ENCODE measurements at places on chromosomes 12 and 14.

DNA sequence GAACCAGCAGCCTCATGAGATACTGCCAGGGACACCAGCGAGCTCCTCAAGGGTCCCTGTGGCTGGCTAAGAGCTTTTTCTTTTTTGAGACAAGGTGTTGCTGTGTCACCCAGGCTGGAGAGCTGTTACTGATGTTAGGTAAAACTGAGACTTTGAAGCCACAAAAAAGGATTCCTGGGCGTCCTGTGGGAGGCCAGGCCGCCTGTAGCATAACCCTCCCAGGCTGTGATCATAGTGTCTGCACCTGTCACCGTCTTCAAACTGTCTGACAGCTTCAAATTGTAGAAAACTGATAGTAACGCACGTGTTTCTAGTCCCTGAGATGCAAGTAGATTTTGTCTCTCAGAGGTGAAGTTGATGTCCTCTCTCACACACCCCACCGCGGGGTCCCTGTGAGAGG, 4.1 kb downstream of the ZFYVE21 start:
- no peak for DNase-seq

DNA sequence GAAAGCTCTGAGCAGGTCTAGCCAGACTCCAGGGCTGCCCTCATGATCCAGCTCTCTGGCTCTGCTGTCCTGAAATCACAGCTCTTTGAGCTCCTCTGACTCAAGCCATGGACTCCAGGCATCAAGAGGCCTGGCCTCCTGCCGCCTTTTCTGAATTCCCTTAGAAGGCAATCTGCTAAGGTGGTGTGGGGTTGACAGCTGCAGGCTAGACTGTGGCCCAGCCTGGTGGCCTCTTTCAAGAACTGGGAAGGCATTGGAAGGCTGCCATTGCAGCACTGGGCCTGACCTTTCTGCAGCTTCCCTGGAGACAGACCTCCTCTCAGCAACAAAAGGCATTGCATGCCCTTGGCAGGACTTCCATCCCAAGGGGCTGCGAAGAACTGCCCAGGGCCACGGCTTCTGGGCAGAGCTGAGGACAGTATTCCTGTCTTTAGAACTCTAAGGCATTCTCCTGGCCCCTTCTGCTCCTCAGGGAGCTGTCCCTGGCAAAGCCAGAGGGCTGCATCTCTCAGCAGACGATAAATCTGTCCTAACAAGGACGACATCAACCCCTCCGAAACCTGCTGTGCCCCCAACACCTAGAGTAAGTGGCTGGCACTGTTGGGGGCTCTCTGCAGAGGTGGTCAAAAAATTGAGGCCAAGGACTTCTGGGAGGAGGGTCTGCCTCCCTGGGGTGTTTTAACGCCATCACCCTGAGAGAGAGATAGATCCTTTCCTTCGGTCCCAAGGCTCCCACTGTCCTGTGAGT, 115.6 kb downstream of the RBM19 start:
- no peak for DNase-seq

- no peak for DNase-seq
Measured at GRCh38 chr12:45217846-45218245, 2.0 kb downstream of the ANO6 start.

- DNase-seq, result no peak
Measured at GRCh38 chr12:1880153-1880845, 38.2 kb downstream of the CACNA2D4 start.

DNA sequence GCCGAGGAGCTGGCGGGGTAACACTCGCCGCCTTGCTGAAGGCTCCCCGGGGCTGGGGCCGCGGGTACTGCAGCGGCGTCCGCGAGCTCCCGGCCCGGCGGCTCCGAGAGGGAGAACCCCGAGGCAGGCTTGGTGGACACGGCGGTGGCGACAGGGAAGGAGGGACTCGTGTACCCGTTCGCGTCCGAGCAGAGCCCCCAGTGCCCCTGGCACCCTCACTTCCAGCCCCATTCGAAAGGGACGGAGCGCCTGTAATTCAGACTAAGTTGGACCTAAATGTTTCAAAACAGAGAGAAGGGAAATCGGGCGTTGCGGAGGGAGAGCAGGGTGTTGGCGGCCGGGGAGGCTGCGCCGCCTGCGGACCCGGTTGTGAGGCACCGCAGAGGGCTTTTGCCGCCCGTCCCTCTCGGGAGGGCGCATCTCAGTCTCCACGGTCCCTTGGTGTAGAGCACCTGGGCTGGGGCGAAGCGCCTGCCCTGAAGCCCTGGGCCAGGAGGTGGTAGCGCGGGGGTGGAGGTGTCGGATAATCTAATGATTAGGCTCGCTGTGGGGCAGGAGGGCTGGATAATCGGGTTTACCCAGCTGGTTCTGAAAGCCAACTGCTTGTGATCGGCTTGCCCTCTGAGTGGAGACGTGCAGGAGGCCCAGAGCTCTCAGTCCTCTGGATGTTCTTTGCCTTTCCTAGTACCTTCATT, 771 bp downstream of the DAAM1 start:
- peak; percentile 15 for DNase-seq

- no peak for DNase-seq
Measured at GRCh38 chr12:3319723-3320492, 171.1 kb upstream of the PRMT8 start.

- no peak for DNase-seq
Measured at GRCh38 chr12:3540387-3540990, 49.5 kb downstream of the PRMT8 start.

DNA sequence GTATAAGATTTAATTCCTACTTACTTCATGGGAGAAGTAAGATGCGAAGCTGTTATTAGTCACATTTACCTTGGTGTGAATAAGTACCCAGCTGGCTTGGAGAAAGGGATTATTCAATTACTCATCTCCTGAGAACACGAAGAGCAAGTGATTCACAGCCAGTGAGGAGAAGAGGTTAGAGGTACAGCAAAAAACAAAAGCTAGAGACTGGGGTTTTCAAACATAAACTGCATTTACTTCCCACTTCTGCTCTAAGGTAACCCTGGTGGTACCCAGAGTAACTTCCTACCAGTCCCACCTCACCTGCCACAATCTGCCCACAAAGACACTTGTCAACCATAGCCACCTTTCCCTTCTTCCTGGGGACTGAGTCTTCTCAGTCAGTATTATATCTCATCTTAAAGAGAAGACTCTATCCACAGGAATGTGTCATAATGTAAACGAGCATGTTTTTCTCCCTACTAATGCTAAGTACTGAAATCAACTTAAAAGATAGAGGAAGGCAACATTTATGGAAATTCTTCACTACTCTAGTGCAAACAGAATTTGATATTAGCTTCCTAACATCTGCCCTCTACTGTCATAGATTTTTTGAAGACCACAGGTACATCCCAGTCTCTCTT, 6.0 kb upstream of the IL22 start:
- DNase-seq, result no peak

DNA sequence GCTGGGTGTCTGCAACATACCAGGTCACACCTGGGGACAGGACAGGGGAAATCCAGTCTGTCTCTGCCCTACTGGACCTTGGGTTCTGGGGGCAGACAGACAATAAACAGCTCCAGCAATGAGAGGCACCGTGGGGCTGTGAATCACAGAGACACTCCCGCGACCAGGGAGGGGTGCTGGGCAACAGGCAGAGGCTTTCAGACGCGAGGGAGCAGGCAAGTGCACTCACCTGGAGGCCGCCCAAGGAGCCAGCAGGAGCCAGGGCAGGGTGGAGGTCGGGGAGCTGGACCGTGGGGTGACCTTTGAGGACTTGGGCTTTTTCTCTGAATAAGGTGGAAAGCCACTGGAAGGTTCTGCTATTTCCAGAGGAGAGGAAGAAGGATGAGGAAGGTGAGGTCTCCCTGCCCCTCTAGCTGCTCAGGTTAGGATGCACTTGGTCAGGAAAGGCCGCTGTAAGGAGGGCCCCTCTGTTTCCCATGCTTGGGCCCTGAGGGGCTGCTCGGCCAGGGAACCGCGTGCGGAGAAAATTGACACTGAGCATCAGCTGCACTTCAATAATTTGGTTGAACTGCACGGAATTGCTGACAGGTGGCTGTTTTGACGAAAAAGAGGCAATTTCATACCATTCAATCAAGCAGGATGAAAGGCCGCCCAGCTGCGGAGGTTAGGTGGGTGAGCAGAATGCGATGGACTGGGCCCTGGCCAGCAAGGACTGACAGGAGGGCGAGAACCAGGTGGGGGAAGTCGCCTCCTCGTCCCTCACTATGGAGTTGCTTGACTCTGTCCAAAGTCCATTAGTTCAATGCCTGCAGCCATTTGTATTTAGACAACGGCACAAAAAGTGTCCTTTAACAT, 42.2 kb downstream of the JAG2 start:
- DNase-seq, result no peak

GRCh38 chr12:42386308-42386707, 60.3 kb downstream of the PPHLN1 start:
- no peak for DNase-seq

- no peak for DNase-seq
Measured at GRCh38 chr12:47095446-47096236, 15.9 kb upstream of the AMIGO2 start.

- DNase-seq, result no peak
Measured at GRCh38 chr12:466039-466438, 6.3 kb downstream of the B4GALNT3 start.

DNA sequence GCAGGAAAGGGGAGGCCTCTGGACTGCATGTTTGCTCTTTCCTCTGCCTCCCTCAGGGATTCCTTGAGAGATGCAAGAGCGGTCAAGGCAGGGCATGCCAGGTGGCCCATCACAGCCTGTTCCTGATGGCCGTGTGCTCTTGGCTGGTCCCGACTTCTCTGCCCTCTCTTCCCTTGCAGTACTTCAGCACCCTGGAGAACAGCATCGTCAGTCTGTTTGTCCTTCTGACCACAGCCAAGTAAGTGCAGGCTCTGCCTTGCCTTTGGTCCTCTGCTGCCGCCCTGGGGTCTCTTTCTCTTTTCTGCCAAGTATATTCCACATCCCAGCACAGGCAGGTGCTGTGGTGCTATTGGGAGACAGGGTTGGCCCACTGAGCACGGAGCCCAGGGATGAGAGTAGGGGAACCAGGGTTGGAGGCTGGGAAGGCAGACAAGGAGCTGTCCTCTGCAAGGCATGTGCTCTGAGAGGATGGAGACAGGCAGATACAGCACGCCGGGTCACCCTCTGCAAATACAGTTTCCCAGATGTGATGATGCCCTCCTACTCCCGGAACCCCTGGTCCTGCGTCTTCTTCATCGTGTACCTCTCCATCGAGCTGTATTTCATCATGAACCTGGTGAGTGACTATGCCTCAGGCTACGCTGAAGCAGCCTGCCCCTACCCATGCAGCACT, 51.9 kb downstream of the TPCN1 start:
- DNase-seq, result no peak

DNA sequence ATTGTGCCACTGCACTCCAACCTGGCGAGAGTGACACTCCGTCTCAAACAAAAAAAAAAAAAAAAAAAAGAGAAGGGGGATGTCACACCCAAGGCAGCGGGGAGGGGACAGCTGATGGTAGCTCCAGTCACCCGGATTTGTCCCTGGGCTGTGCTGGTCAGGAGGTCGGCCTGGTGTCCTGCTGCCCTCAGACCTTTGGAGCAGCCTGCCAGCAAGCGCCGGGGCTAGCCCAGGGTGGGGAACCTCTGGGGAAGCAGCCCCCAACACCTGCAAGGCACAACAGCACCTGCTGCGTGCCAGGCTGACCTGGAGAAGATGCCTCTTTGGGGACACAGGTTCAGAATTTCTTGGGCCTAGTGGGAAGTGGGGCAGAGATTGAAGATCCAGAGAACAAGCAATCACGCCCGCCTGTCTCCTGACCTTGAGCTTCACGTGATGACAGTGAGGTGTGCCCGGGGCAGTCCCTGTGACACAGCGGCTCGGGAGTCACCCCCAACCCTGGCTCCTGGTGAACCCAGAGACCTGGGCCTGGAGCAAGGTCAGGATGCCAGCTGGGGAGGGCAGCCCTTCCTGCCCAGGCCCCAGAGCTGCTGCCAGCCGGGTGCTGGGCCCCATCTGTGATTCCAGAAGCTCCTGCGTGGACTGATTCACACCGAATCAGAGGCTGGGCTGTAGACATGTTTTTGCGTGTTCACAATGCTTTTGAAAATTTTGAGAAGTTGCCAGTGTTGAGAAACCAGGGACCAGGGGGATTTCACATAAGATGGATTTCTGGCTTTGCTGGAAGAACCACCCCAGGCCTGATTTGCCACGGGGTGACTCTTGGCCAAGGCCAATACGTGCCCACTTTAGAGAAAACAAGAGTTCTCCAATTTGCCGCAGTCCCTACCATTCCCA, 66.4 kb downstream of the RFLNA start:
- no peak for DNase-seq

GRCh38 chr12:2266666-2267620, 214.2 kb downstream of the CACNA1C start:
- DNase-seq, result no peak

DNA sequence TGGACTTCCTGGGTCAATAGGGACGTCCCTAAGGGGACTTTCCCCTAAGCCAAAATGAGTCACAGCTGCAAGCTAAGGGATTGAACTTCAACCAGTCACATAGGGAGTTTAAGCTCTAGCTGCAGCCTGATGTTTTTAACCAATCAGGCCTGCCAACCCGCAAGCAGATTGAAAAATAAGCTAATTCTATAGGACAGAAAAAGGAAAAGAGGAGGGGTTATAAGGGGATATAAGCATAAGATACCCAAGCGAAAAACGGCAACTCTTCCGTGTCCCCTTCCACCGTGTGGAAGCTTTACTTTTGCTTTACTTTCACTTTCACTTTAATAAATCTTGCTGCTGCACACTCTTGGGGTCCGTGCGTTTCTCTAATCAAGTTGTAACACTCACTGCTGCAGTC, 24.4 kb downstream of the ATP23 start:
- no peak for DNase-seq

DNA sequence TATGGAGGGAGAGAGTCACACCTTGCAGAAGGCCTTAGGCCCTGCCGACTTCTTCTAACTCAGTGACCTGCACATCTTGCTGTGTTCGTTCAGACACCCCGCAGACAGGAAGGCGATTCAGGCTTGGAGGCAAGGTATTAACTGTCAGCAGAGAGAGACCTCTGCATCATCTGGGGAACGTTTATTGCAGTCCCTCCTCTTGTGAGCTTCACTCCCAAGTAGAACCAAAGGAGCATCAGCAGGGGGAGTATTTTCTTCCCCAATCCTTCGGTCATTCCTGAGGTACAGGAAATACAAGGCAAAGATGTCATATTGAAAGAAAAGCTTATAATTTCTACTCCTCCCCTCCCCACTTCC, 217.9 kb downstream of the CRADD start:
- DNase-seq, result no peak

All from CD4-positive, alpha-beta T cell treated with Interleukin-1 beta for 1 hour (primary cell).